ENCODE measurements at places on chromosomes 1 and 21. TPM values are rescaled to one million over a fixed set of nuclear protein-coding genes. Genes with fewer than 3 reads are reported as not detected.

SPRR2E gene
- not detected for total RNA-seq

EVA1C gene
- total RNA-seq = 12.3 TPM

ZSWIM5 gene
- total RNA-seq = 2.0 TPM

BCL2L15 gene
- total RNA-seq = 3.3 TPM

BRDT gene
- not detected for total RNA-seq

C1orf105 gene
- total RNA-seq = not detected

PITHD1 gene
- total RNA-seq = 81.9 TPM

DNA sequence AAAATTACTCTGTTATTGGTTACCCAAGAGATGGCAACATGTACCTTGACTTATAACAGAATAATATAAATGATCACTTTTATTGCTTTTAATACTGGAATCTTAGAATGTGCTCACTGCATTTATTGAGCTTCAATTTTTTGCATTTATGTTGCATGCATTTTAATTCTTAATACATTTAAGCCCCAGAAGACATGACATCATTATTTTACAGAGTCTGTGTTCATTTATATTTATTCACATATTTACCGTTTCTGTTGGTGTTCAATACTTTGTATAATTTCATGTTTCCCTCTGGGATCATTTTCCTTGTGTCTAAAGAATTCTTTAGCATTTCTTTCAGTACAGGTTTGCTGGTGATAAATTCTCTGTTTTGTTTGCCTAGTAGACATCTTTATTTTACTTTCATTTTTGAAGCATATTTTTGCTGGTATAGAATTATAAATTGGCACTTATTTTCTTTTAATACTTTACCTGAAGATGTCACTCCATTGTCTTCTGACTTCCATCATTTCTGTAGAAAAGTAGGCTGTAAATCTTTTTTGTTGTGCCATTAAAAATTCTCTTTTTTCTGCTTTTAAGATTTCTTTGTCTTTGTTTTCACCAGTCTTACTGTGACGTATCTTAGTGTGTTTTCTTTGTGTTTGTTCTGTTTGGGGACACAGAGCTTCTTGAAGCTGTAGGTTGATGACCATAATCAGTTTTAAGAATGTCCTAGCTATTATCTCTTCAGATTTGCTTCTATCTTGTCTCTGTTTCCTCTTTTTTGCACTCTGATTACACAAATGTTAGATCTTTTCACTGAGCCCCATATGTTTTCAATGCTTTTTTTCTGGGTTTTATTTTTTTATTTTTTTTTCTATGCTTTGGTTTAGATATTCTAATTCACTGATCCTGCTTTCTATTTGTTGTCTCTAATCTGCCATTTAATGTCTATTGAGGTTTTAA lies 26.9 kb downstream of the DISP3 start:
- no peak for DNase-seq

GRCh38 chr1:31483012-31483946 lies 70.3 kb downstream of the SERINC2 start:
- no peak for DNase-seq

DNA sequence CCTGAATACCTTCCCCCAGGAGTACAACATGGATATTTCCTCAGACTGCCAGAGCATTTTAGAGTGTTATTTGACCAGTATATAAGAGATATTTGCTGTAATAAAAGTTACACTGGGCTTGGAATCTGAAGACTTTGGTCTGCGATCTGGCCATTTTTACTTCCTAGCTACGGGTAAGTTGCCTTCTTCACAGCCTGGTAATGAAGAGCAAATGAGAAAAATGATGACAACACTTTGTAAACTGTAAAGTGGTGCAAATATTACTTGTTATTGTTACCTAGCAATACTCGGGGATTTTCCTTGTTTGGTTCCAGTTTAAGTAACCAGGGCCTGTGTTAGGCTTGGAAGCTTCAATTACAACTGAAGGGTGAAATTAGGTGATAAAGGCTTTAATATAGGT lies 180.8 kb upstream of the LMO4 start:
- DNase-seq = no peak

DNA sequence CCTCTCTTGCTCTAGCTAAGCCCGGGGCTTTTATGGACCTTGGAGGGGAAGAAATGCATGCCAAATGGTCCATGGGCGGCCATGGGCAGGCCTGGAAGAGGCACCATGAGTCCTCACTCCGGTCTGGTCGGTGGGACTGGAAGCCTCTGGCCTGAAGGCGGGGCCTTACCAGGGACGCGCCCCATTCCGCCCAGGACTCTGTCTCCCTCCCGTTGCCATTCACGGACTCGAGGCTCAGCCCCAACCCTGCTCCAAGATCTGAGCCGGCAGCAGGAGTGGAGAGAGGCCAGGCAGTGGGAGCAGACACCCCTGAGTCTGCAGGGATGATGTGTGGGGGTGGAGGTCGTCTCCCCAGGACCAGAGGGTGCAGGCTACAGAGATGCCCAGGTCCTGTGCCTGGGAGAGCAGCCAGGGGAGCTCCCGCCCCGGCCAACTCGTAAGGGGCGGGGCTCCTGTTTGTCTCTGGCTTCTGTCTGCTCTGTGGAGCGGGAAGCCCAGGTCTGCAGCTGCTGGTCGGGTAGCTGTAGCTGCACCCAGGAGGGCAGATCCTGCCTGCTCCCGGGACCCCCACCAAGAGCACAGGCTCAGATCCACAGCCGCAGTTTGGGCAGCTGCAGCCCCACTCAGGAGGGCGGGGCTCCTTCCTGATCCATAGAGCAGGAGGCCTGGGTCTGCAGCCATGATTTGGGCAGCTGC lies 8.3 kb upstream of the KANK4 start:
- DNase-seq = no peak

- no peak for DNase-seq
Observed at GRCh38 chr1:94265011-94265422, 27.6 kb upstream of the ARHGAP29 start.

DNA sequence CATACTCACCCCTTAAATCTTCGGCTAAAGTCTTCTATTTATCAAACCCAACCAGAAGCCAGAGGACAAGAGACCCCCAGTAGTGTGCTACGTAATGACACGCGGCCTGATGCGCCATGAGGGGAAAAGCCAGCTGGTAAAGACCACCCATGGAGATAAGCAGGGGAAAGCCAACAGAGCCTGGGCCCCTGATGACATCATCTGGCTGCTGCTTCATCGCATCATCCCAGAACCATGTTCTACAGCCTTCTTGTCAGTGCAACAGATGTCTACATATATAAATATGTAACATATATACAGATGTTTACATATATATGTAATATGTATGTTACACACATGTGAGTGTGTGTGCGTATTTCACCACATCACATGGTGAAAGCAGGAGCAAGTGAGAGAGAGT lies 81.7 kb upstream of the VANGL1 start:
- no peak for DNase-seq

GRCh38 chr21:36565540-36565939 lies 85.6 kb upstream of the CLDN14 start:
- no peak for DNase-seq

GRCh38 chr1:47558601-47559593 lies 121.1 kb downstream of the FOXD2 start:
- no peak for DNase-seq

DNA sequence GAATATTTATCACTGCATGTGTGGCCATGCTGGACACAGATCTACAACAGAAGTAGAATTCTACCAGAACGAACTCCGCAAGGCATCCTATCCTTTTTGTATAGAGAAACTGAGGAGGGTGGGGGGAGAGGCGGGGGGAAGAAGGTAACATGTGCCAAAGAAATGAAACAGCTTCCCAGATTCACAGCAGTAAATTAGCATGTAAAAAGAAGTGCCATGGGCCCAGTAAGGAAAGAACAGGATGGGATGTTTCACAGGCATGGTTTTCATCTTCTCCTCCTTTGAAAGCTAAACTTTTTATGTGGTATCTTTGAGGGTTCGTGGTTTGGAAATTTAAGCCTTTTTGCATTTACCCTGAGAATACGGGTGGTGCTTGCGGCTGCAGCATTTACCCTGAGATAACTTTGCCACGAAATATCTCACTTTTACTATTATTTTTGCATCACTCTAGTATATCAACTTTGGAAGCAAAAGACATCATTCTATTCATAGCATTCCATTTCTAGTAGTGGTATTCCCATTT lies 168.9 kb downstream of the TPR start:
- DNase-seq = no peak

- no peak for DNase-seq
Observed at GRCh38 chr1:105180789-105181188, 1431.1 kb downstream of the AMY1C start.

- no peak for DNase-seq
Observed at GRCh38 chr1:57959531-57960241, 535.8 kb upstream of the DAB1 start.

DNA sequence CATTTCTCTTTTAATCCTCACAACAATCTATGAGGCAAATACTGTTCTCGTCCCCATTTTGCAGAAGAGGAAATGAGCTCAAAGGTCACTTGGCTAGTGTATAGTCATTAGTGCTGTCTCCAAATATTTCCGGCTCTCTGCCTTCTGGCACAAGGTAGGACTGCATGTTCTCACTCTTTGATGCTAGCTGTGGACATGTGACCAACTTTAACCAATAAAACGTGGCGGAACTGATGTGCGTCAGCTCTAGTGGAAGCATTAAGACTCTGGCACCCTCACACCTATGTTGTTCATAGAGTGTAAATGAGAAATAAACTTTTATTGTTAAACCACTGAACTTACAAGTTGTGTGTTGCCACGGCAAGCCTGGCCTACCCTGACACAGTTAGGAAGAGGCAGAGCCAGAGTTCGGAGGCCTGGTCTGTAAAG lies 5.0 kb upstream of the KIF21B start:
- DNase-seq = no peak

GRCh38 chr1:12496154-12496961 lies 121.7 kb downstream of the DHRS3 start:
- peak; percentile 26 for DNase-seq

- DNase-seq = no peak
Observed at GRCh38 chr1:39189592-39190041, 14.9 kb upstream of the MACF1 start.

DNA sequence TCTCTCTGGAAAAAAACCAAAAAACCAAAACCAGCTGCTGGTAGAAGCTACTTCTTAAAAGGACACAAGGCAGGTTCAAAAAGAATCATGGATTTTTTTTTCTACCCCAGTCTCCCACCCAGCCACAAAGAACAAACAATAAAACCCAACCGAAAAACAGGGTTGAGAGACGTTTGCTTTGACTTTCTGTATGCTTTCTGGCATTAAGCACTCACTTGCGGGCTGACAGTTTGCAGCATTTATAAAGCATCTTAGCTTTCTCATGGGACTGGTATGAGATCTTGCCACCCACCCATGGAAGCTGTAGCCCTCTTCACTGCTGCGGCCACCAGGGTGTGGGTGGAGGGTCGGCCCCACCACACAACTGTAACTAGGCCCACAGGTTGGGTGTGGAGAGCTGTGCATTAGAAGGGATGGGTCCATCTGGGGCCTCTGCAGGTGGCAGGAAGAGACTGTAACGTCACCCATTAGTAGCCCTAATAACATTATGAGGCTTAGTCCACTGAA lies 165.7 kb downstream of the RHOU start:
- DNase-seq = no peak

DNA sequence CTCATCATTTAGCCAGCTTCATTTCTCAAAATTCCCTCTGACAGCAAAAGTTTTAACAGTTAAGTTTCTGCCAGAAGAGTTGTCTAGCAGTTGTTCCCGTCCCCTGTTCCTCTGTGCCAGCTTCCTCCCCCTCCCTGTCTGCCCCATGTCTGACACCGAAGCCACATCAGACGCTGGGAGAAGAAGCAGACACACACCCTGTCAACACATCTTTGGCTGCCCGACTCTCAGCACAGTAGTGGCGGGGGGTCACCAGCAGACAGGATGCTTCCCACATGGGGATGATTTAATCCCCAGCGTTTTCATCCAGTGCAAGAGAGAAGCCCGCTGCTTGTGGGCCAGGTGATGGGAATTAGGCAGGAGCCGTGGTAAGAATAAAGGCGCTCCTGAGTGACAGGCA lies 379.4 kb upstream of the RUNX1 start:
- DNase-seq = peak; percentile 53

DNA sequence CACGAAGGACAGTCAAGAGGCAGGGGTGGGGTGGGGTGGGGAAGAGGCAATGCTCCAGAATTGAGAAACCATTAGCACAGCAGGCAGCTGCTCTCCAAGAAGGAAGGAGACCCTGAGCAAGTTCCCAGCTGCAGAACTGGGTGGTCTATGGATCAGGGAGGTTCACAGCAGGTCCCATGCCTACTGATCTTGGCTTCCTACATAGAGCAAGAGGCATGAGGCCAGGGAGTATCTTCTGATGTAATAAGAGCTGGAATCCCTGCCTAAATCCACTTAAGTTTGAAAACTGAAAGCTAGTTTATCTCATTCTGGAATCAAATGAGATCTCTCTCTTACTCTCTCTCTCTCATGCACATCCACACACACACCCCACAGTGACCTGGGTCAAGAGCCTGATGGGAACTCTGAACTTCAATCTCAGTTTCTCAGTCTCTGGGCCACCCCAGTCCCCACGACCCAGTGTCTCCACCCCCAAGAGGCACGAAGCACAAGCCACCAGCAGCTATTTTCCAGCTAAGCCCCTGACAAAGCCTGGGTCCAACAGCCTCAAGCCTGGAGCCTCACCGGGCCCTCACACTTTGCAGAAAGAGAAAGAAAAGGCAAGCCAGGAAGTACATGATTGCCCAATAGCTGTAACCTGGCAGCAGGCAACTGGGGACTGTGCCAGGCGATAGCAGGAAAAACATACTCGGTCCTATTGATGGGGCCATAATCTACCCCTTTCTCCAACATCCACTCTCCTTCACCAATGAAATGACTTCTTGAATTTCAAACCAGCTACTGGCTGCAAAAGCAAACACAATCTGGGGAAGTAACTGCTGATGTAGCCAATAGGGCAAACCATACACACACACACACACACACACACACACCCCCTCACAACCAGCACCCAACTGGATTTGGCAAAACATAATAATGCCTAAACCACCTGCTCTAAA lies 2.2 kb downstream of the NUAK2 start:
- DNase-seq = peak; percentile 56
